ENCODE measurements at places on chromosomes 11 and 22.

- peak; percentile 85 for DNase-seq
These were observed 36.6 kb downstream of the RPL27A start for GRCh38 chr11:8719211-8719649.

GRCh38 chr22:23264610-23265367 is 84.5 kb downstream of the BCR start:
- no peak for DNase-seq

GRCh38 chr22:49900441-49901230 is 17.6 kb downstream of the ALG12 start:
- DNase-seq = no peak

GRCh38 chr11:122724520-122724919 is 69.0 kb downstream of the UBASH3B start:
- DNase-seq = no peak

DNA sequence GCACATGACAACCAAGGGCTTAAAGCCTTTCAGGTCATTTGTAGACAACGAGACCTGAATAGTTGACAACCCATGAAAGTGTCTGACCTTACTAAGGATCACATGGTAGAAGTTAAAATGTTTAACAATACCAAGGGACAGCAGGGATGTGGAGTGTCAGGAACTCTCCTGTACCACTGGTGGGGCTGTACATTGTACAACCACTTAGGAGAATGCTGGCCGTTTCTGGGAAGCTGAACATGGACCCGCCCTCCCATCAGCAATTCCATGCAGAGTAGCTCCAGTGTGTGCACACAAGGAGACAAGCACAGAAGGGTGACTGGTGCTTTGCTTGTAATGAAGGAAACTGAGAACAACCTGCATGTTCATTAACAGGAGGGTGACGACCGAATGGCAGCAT is 162.9 kb downstream of the MPPED1 start:
- no peak for DNase-seq

DNA sequence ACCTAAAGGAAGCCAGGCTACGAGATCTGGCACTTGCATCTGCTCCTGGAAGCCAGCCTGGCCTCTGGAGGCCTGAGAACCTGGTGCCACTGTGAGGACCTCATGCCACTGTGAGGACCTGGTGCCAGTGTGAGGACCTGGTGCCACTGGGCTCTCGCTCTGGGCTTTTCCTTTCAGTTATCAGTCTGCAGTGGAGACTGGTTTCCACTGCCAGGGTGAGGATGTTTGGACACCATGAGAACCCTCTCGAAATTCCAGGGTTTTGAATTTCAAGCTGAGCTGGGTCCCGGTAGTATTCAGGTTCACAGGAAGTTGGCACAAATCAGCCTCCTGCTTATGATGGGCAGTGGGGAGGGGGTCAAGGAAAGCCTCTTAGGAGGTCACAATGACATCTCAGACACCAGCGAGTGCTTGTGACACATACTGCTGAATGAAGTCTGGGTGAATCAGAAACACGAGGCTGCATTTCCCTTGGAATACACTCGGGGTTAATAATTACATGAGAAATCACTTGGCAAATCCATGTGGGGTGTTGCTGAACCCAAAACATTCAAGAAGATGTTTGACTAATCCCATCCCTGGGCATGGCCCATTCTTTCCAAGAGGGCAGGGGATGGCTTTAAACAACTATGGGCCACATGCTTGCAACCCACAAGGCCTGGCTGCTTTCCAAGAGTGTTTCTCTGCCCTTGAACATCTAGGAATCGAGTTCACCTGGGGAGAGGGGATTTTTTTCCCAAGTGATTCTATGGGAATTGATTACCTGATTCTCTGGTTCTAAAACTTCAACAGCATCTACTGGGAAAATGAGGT is 60.2 kb downstream of the LINC01488 start:
- DNase-seq = no peak
